Occipital lobe (tissue), 3 donors: ENCODE measurements at places on chromosomes 1 and 21.
A peak's percentile ranks its signal among the peaks of the same experiment; 100 is the strongest.

- DNase-seq = no peak
These were observed 3.3 kb downstream of the URB1 start for GRCh38 chr21:32389337-32390015.

DNA sequence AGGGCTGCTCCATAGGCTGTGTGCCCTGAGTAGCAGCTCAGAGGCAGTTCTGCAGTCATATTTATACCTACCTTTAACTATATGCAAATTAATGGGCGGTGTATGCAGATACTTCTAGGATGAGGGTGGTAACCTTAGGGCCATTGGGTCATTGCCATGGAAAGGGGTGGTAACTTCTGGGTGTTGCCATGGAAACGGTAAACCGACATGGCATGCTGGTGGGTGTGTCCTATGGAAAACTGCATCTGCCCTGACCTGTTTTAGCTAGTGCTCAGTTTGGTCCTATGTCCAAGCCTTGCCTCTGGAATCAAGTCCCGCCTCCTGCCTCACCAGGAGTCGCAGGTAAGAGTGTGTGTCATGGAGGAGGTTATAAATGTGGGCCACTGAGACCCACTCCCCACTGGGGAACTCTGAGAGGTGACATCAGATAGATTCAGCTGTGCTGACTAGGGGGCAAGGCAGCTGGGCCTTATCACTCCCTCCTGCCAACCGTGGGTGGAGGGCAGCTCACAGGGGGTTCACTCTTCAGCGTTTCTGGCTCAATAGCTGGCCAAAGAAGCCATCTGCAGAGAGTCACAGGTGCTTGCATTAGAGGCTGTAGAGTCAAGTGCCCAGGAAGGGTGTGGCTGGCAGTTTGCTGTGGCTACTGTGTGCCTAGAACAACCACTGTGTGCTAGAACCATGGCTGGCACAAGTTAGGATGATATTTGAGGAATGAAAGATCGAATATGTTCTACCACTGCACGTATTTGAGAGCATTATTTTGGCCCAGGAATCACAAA lies 19.0 kb downstream of the BACE2 start:
- DNase-seq = no peak

DNA sequence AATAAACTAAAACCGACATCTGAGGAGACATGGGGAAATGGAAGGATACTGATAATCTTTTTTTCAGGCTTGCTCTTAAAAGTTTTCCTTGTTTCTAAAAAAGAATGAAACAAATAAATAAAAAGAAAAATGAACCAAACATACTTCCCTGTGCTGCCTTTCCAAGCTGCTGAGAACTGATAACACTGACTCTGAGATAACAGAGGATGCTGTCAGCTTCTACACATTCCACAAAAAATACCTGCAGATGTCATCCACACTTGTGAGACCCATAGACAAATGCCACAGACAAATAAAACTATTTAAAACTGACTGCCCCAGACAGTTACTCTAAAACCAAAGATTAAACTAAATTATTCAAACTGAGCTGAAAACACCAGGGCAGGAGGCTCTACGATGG lies 12.0 kb upstream of the OR6K3 start:
- DNase-seq = no peak

GRCh38 chr1:31421371-31422040 lies 8.5 kb downstream of the SERINC2 start:
- DNase-seq = no peak

GRCh38 chr1:79441238-79441637 lies 434.7 kb upstream of the ADGRL4 start:
- no peak for DNase-seq

DNA sequence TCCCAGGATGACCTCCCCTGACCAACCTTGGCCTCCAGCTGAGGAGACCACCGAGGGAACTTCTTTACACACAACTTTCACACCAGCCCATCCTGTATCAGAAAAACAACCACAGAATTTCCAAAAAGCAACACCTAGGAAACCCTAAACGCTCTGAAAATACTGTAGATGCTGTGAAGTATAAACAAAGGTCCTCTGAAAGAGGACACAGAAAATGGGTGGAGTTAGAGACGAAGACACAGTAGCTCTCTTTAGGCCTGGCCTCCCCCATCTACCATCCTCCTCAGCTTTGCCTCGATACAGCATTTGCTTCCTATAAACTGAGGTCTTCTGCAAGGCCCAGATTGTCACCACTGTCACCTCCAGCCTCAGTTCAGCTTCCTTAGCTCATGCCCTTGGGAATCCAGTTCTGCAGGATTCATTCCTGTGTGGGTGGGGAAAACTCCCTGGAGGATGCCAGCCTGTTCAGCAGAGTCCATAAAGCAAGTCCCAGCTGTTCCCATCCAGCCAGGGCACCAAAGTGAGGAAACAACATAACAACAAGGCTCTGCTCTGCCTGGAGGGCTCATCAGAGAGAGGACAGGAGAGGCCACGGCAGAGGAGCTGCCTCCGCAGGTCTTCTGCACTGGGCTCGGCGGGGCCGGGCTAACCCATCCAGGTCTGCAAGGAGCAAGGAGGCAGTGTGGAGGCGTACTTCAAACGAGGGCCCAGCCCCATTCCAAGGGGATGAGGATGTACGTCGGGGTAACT lies 15.0 kb downstream of the PIK3C2B start:
- DNase-seq = no peak

- no peak for DNase-seq
These were observed 811 bp downstream of the EXO1 start for GRCh38 chr1:241848686-241849344.

GRCh38 chr21:35034203-35034926 lies 14.7 kb downstream of the RUNX1 start:
- DNase-seq = no peak

- peak; percentile 24 for DNase-seq
These were observed 683 bp downstream of the LRRC8D start for GRCh38 chr1:89821322-89822108.

DNA sequence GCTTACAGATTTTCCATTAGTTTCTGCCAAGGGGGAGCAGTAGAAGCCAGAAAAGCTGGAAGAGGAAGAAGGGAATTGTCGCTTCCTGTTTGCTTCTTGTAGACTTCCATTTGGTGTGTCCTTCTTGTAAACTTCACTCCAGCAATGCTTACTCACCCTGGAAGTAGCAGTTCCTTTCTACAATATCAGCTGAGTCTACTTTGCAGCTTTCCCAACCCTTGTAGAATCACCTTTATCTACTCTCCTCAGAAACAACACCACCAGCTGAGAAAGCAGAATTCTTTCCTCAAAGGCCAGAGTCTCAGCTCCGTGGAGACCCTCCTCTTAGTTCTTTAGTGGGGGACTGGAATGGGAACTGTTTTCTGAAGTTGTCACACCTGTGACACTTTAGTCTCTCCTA lies 1136.7 kb upstream of the TMPRSS15 start:
- DNase-seq = no peak

GRCh38 chr1:201220388-201220715 lies 29.7 kb downstream of the IGFN1 start:
- DNase-seq = no peak

DNA sequence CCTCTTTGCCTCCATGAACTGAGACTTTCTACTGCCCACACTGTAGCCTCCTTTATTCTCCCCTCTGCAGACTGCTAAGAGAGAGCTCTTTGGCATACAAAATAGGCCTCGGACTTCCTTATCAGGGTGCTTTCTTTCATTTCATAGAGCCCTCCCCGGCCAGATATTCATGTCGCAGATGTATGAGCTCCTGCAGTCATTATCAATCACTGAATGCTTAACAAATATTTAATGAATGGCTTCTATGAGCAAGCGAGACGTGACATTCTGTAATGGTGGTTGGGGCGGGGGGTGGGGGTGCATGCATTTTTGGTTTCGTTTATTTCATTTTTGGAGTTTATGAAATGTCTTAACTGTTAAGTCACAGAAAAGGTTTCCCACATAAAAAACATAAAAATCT lies 344.8 kb upstream of the KAZN start:
- DNase-seq = no peak

DNA sequence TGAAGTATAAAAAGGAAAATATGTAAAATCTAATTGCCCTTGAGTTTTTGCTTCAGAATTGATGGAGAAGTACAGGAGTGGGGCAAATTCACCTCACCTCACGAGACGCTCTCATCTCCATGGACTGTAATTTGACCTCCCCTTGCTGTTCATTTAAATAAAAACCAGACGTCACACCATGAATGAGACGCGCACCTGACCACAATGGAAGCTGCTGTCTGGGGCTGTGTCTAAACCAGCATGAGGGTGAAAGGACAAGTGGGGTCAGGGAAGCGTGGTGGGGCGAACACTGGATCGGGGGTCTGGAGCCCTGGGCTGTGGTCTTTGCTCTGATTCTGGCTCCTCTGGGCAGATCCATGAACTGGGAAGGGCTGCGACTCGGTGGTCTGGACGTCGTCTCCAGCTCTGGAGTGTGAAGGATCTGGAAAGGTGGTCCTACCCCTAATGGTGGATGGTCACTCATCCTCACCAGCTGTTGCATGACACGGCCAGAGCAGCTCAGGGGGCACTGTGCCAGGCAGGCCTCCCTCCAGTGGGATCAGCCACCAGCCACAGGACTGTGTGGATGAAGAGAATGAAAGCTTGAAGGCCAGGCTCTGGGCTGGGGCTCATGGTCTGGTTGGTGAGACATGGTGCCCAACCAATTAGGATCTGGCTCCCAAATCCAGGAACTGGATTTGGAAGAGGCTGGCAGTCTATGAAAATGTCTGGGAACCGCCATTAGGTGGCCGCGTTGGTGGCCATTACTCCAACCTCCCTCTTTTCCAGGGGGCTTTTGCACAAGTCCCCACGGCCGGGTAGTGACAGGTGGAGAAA lies 728.6 kb downstream of the PTPRU start:
- no peak for DNase-seq

DNA sequence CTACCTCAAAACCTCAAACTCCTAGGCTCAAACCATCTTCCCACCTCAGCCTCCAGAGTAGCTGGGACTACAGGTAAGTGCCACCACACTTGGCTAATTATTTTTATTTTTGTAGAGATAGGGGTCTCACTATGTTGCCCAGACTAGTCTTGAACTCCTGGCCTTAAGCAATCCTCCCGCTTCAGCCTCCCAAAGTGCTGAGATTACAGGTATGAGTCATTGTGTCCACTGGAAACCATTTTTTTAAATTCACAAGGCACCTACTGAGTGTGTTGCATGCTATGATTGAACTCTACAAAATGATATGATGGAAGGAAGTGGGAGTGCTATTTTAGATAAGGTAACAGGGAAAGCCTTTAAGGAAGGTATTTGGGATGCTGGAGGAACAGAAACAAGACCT lies 41.8 kb upstream of the RCOR3 start:
- DNase-seq = no peak

DNA sequence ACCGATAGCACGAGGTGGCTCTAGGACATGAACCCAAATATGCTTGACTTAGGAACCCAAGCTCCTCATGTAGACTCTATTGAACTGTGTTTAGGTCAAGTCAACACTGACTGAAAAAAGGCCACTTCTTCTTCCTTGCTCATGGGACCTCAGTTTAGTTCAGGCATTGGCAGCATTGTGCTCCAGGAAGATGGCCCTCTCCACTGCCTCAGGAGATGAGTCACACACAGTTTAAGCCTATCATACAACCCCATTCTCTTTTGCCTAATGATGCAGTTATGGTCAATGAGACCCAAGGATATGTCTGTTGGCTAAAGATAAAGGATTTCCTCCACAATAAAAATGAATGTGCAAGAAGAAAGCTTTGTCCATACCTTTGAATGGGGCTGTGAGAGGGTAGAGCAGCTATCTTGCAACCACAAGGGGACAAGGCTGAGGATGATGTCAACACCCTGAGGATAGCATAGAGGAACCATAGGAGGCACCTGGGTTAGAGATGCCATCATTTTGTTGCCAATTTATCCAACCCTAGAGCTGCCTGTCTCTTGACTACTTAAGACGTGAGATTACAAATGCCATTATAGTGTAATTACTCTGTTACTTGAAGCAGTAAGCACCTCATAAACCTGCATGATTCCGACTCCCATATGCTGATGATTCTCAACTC lies 3.0 kb upstream of the TRIM63 start:
- no peak for DNase-seq

- no peak for DNase-seq
These were observed 111.4 kb downstream of the ASH1L start for GRCh38 chr1:155451199-155451598.

- DNase-seq = no peak
These were observed 40.3 kb downstream of the ZZZ3 start for GRCh38 chr1:77642196-77642595.

DNA sequence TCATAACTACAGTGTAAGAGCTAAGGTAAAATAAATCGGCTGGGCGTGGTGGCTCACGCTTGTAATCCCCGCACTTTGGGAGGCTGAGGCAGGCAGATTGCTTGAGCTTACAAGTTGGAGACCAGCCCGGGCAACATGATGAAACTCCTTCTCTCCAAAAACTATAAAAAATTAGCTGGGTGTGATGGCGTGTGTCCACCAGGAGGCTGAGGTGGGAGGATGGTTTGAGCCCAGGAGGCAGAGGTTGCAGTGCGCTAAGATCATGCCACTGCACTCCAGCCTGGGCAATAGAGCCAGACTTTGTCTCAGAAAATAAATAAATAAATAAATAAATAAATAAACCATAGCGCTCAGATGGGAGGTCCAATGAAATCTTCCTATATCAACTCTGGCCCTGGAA lies 16.7 kb upstream of the FAM110D start:
- DNase-seq = no peak

DNA sequence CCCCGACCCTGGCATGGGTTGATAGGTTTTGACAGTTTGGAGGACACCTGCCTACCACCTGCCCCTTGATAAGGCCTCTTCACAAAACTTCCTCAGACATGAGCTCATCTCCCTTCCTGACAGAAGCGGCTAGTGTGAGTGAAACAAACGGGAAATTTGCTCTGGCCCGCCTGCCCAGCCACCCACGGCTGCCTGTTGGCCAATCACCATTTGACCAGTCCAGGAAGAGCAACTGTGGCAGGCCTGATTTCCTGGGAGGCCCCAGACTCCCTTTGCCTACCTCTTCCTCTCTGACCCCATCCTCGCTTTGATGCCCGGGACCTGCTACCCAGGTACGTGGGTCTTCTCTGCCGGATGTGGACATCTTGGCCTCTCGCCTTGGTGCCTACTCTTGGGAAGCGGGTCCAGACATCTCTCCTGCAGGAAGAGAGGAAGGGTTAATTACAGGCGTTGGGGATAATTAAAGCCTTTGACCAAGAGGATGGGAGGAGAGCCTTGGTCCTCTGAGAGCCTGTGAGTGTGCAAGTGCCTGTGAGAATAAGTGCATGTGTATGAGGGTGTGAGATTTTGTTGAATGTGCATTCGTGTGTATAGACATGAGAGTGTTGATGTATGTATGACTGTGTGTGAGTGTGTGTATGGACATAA lies 1.1 kb upstream of the EPHA2 start:
- no peak for DNase-seq

GRCh38 chr1:151593730-151594129 lies 18.1 kb upstream of the SNX27 start:
- DNase-seq = no peak

DNA sequence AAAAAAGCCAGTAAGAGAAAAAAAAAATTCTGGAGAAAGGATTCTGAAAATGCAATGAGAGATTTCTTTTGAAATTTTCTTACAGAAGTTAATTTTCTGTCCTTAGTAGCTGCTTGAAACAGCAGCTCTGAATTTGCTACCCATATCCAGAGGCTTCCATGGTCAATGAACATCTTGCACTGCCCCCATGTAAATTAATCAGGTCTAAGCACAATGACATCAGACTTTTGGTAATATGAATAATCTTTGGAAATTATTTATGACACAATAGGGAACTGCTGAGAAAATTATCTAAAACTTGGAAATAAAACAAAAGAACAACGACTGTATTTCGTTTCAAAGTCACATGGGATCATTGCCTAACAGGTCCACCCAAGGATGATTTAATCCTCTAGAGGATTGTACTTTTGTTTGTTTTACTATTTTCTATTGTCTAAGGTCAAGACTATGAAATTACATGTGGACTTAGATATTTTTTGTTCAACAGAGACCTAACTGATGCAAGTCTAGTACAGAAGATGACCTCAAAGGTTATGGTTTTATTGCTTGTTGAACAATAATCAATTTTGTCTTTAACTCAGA lies 312.1 kb downstream of the BACH1 start:
- DNase-seq = no peak
